ENCODE measurements at places on chromosomes 7 and 10.

GRCh38 chr7:39211581-39211980 is 233.9 kb downstream of the POU6F2 start:
- no peak overlapping the region for H3K27ac ChIP-seq
- peaks cover 13% of the 10 kb centered on the region for H3K27me3 ChIP-seq
- no peaks in the 10 kb centered on the region for H3K36me3 ChIP-seq
- DNase-seq, result no peak

GRCh38 chr10:114087255-114087654 is 43.6 kb downstream of the ADRB1 start:
- H3K27ac ChIP-seq, result no peak overlapping the region
- no peak overlapping the region for H3K4me3 ChIP-seq
- H3K4me1 ChIP-seq, result no peaks in the 10 kb centered on the region
- DNase-seq, result no peak
- H3K27me3 ChIP-seq, result no peaks in the 10 kb centered on the region

DNA sequence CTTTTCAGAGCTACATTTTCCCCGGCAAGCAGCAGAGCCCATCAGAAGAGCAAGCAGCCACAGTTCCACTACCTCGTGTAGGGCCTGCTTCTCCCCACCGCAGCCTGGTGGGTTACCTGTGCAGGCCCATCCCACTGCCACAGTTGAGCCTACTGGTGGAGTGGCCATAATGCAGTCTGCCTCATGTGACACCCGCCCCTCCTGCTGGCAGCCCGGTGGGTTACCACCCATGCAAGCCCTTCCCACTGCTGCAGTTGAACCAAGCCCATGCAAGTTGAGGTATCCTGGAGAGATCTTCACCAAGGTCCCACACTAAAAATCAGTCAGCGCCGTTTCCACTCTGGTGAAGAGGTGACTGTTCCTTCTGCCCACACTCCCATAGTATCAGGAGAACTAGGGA is 32.1 kb upstream of the CNNM1 start:
- H3K4me1 ChIP-seq, result no peaks in the 10 kb centered on the region
- H3K27ac ChIP-seq, result no peak overlapping the region
- H3K27me3 ChIP-seq, result peaks cover 22% of the 10 kb centered on the region

- H3K4me3 ChIP-seq, result peak overlapping the region; percentile 77
- no peaks in the 10 kb centered on the region for H3K27me3 ChIP-seq
- peaks cover 36% of the 10 kb centered on the region for H3K36me3 ChIP-seq
- peak; percentile 68 for DNase-seq
- peaks cover 29% of the 10 kb centered on the region for H3K4me1 ChIP-seq
These were observed 4.6 kb downstream of the BMI1 start for GRCh38 chr10:22325272-22326144.
